ENCODE measurements at places on chromosomes 5 and 9.

GRCh38 chr9:95140821-95141220 is 176.7 kb downstream of the FANCC start:
- no peak for DNase-seq

GRCh38 chr5:33102551-33102950 is 338.2 kb upstream of the TARS1 start:
- DNase-seq: no peak

- no peak for DNase-seq
Measured at GRCh38 chr5:125042261-125042890, 295.9 kb upstream of the ZNF608 start.

GRCh38 chr5:66255714-66256113 is 111.6 kb downstream of the SREK1 start:
- no peak for DNase-seq

DNA sequence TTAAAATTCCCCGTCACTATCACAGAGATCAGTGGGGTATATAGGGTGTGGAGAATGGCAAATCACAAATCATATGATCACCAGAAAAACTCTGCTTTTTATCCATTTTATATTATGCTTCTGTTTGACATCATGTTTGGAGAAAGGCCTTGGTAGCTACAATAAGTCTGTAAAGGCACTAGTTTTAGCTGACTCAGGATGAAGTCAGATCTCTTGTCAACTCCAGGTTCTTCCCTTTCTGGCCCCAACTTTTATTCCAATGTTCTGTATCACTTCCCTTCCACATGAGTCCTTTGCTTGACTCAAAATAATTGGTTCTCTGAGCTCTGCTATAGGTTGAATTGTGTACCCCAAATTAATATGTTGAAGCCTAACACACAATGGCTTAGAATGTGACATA is 484.9 kb downstream of the PTPRD start:
- no peak for DNase-seq

DNA sequence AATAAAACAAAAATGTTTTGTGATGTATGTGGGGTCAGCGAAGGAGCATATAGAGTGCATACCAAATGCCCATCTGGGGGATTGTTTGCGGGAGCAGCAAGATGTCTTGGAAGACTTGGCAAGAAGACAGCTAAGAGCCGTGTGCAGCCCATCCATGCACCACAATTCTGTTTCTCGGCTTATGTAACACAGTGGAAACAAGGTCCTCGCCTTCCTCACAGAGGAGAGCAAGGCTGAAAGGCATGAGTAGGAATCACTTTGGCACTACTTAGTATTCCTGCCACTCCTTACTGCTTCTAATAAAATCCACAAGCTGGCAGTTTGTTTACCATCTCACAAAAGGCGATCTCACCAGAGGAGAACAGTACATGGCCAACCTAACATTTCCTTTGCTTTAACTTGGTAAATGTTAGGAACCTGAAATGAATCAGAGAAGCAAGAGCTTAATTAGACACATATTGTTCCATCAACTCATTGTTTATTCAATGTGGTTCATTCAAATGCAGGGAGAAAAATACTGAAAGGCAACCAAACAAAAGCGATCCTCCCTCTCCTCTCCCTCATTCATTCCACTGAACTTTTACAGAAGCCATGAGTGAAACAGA is 648.1 kb downstream of the ACTL7B start:
- no peak for DNase-seq

- DNase-seq: no peak
Measured at GRCh38 chr5:156456857-156457256, 129.9 kb downstream of the SGCD start.

- no peak for DNase-seq
Measured at GRCh38 chr9:107942856-107943255, 453.3 kb upstream of the KLF4 start.

GRCh38 chr9:127595611-127596010 is 16.5 kb upstream of the STXBP1 start:
- no peak for DNase-seq

GRCh38 chr9:125431741-125432271 is 170.2 kb downstream of the GAPVD1 start:
- no peak for DNase-seq

DNA sequence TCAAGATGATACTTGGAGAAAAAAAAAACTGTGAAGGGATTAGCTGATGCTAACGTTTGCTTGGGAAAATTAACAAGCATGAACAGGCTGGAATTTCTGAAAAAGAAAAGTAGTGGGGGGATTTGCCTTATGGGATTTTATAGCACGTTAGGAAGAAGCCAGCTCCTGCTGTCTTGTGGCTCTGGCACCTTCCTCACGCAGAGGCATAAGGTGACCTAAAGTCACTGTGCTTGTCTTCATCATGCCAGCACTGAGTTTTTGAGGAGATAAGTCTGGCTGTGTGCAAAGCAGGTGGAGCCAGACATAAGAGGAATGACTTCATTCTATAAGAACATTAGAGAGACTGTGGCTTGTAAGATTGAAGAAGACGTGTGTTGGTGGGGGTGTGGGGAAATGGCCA is 94.4 kb upstream of the MAP1B start:
- DNase-seq: no peak

GRCh38 chr5:174720612-174721529 is 3.5 kb upstream of the MSX2 start:
- DNase-seq: no peak

GRCh38 chr9:78289474-78289873 is 7.5 kb upstream of the PSAT1 start:
- no peak for DNase-seq

- DNase-seq: no peak
Measured at GRCh38 chr5:60822285-60822556, 21.8 kb downstream of the ELOVL7 start.

DNA sequence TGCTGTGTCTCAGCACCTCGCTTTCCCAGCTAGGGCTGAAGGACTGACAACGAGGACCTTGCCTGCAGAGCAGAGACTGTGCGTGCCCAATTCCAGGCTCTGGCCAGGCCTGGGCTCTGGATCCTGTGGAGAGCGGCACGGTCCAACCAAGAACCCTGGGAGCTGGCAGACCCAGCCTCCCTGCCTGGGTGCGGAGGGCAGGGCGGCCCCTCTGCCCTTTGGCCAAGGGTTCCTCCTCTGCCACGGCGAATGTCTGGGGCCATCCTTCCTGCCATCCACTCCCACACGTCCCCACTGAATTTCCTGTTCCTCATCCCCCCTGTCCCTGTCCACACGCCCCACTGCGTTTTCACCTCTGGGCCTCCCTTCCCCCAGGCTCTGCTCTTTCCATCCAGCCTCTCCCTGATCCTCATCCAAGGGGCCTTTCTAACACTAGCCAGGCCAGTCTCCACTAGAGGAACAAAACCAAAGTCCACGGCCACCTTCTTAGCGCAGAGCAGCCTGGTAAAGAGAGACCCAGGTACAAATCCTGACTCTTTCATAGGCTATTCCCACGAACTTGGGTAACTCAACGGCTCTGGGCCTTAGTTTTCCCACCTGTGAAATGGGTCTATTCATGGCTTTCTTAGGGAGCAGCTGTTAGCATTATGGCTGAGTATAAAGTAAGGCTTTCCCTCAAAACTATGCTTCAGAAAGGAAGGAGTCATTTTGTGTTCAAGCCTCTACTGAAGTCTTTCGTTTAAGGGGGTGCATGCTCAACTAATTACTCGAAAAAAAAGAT is 95.5 kb upstream of the PHYKPL start:
- DNase-seq: no peak

- DNase-seq: no peak
Measured at GRCh38 chr5:58149746-58150145, 310.1 kb downstream of the PLK2 start.

DNA sequence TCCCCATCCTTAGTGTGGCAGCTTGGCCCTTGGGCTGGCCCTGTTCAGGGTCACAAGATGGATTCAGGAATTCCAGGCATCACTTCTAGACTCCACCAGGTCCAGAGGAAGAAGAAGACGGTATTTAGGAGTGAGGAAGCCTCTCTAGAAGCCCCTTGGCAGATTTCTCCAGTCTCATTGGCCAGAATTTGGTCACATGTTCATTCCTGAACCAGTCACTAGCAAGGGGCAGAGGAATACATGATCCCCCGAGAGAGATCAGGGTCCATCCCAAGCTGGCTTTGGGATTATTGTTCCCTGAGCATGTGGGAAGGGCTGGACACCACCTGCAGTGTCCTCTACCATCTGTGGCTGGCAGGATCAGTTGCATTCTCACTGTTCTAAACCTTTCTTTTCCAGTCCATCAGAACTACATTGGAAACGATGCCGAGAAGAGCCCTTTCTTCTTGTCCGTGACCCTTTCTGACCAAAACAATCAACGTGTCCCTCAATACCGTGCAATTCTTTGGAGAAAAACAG is 48.5 kb downstream of the GARNL3 start:
- DNase-seq: no peak

DNA sequence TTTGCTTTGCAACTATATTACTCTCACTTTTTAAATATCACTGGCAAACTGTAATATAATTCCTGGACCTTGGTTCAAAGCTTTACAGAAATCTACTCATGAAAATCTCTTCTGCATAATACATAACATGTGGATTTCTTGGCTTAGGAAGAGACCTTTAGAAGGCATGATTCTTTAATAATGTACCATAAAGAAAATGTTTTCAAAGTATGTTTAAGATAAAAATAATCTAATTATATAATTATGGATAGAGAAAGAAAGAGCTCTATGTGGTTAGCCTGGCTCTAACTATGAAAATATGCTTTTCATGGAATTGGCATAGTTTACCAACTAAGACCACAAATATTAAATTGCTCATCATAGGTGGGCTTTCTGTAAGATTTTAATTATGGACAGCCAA is 817.8 kb downstream of the TLE1 start:
- no peak for DNase-seq

DNA sequence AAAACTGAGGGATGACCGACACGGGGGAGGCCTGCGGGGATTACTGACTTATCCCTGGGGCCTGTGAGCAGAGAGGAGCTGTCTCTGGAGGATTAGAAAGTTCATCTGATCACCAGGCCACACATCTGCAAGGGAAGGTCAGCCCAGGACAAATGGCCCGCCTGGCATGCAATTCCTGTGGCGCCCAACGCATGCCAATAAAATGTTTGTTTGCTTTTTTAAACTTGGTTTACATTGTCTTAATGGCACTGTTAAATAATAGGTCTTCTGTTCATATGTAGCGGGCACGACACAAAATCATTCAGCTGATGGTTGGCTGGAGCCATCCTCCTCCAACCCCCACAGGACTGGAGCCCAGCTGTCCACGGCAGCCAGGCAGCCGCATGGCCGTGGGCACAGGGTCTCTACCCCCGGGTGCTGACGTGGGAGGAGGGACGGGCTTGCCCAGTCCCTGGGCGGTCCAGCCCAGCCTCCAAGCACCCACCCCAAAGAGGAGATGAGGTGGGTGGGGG is 41.0 kb upstream of the SLC12A7 start:
- DNase-seq: no peak

DNA sequence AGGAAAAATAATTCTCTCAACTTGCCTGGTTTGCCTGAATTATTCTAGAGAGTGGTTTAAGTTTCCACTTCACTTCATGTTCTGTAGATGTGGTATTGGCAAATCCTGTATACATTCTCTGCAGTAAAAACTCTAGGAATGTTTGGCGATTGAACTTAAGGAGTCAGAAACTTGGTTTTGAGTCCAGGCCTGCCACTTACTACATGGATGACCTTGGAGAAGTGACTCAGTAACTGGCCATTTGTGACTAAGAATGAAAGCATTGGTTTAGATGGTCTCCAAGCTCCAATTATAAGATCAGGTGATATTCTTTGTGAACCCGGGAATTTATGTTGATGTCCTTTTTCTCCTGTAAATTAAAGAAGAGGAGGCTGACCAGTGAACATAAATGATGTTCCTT is 233.8 kb downstream of the GAS1 start:
- no peak for DNase-seq

DNA sequence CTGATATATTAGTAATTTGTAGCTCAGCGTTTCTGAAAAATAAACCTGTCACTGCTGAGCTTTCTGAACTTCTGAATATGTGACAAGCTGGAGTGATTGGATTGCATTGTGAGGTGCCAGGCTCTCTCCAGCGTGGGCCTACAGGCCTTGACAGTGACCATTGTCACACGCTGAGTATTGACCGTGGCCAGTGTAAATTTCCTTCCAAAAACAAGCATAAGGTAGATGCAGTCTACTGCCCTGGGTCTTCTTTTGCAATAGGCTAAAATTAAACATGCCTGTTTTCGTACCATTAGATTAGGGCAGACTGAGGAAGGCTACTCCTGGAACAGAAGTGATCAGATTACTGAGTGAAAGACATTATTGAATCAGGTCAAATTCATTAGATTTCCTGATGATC is 60.2 kb downstream of the SPEF2 start:
- no peak for DNase-seq

GRCh38 chr9:74083681-74084433 is 413.3 kb upstream of the RORB start:
- no peak for DNase-seq

DNA sequence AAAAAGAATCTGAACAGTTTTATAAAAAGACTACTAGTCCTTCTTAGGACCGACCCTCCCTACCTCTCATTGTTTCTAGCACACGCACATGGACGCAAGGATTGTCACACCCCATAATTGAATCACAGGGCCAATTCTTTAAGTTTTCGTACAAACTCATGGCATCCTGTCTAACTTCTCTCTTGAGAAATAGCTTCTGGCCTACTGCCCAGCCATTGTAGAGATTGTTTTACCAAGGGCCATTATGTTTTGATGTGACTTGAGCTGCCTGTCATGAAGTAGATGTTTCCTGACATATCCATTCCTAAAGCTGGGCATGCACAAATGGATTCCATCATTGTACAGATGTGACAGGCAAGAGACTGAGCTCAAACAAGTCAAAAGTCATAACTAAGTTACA is 1672.1 kb upstream of the C9orf72 start:
- no peak for DNase-seq

GRCh38 chr5:57232293-57233033 is 58.6 kb downstream of the GPBP1 start:
- no peak for DNase-seq

GRCh38 chr9:22228542-22228941 is 218.1 kb upstream of the DMRTA1 start:
- no peak for DNase-seq

DNA sequence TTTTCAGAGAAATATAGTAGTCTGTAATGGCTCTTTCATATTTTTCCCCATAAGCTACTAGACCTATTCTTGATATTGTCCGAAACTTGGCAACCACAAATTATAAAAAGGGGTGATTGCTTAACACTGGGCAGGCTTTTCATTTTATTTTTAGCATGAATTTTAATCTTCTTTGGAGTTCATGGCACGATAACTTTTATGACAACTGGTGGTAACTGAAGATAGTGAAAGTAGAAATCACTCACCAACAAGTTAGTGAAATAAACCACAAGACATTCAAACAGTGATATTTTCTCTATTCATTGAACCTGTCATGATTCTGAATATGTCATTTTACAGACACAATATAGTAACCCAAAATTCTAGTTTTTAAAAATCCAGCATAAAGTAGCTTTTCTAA is 213.9 kb downstream of the PRDM9 start:
- DNase-seq: no peak

GRCh38 chr5:173775261-173776197 is 112.6 kb upstream of the CPEB4 start:
- DNase-seq: no peak

GRCh38 chr9:128902351-128903078 is 18.3 kb upstream of the PHYHD1 start:
- DNase-seq: peak; percentile 48

GRCh38 chr5:151781201-151781600 is 9.4 kb downstream of the G3BP1 start:
- no peak for DNase-seq

Data from ascending aorta (tissue), 2 donors.